HFF-Myc (cell line): ENCODE measurements at places on chromosomes 16 and 17.

DNA sequence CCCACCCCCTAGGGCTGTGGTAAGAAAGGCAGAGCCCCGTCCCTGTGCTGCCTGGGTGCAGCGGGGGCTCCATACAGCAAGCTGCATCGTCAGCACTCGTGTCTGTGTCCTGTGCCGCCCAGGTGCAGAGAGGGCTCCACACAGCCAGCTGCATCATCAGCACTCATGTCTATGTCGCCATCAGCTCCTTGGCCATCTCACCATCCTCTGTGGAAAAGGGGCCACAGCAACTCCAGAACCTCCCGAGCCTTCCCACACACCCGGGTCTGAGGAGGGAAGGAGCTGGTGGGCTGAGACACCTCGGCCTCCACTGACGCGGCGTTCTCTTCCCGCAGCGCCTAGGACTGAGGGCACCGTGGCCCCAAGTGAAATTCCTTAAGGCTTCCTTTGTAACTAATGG, 72.9 kb upstream of the CHMP6 start:
- no peak for DNase-seq

GRCh38 chr17:58084317-58084981, 1.2 kb downstream of the DYNLL2 start:
- DNase-seq: no peak

- DNase-seq: no peak
Observed at GRCh38 chr17:51472670-51473205, 212.4 kb downstream of the UTP18 start.

GRCh38 chr16:87789437-87790291, 23.9 kb upstream of the KLHDC4 start:
- DNase-seq: no peak

DNA sequence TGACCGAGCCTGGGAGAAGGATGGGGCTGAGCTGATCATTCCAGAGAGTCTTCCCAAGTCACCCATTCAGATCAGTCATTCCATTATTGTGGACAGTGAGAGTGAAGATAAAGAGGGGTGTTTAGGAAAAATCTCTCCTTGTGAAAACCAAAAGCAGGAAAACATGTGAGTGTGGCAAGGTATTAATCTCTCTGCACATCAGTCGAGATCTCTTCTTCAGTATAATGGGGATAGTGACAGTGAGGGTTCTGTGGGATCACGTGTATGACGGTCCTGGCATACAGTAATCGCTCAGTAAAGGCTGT, 35.4 kb downstream of the CHD9 start:
- no peak for DNase-seq

DNA sequence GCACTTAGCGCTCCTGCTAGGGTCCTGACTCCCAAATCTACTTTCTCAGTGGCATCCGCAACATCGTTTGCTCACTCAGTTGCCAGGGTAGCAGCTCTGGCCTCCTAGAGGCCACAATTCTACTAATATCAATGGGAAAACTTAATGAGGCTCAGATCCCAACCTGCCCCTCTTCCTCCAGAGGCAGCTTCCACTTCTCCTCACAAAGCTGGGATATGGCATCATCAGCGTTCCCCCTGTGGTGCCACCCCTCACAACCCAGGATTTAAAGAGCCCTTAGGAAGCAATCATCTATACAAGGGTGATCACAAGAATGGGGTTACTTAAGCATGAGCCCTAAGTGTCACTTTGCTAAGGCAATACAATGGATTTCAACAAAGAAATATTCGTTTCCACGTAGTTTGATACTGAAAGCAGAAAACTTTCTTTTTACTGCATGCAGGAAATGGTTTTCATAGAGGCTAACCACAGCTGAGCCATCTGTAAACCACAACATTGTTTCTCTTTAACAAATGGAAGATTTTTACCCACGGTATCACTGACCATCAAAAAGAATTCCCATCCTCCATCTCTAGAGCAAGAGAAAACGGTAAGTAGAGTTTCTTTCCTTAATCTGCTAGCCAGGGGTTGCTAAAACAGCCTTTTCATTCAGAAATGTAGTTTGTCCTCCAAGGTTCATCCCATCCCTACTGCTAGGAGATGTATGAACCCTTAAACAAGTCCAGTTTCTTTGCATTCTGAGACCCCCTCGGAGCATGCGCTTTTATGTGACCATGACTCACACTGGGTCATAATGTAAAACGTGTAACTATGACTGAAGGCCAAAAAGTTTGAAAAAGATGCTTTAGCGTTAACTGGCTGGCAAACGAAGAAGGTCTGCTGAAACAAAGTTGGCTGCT, 68.3 kb upstream of the BCAR1 start:
- DNase-seq: peak; percentile 67

DNA sequence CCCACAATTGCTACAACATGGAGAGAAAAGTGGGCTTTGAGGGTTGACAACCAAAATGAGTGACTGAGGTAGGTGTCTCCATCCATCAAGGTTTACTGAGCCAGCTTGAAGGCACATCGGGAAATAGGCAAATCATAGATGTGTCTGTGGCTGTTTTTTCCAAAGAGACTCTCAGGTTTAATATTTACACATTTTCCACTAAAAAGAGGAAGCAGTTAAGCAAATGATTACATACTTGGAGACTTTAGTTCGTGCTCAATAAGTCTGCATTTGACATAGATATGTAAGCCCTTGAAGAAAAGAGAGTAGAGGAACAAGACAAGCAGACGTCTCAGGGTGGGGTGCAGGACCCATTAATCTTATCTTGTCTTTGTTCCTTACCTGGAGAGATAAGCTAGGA, 148.9 kb upstream of the COX10 start:
- no peak for DNase-seq

DNA sequence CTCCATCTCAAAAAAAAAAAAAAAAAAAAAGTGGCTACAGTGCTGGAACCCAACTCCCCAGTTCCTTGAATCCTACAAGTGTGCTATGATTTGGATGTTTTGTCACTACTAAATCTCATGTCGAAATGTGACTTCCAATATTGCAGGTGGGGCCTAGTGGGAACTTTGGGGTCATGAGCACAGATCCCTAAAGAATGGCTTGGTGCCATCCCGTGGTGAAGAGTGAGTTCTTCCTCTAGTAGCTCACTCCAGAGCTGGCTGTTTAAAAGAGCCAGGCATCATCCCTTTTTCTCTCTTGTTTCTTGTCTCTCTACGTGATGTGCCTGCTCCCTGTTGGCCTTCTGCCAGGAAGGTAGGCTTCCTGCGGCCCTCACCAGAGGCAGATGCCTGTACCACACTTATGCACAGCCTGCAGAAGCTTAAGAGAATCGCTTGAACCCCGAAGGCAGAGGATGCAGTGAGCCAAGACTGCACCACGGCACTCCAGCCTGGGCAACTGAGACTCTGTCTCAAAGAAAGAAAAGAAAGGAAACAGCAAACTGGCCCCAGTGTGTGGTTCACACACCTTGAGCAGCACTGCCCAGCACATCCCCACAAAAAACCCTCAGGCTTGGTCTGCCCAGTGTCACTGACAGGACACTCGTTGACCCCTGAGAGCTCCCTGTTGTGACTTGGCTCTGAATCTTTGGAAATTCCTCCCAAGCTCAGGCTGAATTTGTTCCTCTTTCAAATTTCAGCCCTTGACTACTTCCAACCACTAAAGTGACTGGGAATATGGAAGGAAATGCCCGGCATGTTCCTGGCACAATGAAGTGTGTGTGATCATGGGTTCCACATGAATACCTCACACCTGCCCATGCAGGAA, 3.1 kb downstream of the MT1E start:
- DNase-seq: no peak

DNA sequence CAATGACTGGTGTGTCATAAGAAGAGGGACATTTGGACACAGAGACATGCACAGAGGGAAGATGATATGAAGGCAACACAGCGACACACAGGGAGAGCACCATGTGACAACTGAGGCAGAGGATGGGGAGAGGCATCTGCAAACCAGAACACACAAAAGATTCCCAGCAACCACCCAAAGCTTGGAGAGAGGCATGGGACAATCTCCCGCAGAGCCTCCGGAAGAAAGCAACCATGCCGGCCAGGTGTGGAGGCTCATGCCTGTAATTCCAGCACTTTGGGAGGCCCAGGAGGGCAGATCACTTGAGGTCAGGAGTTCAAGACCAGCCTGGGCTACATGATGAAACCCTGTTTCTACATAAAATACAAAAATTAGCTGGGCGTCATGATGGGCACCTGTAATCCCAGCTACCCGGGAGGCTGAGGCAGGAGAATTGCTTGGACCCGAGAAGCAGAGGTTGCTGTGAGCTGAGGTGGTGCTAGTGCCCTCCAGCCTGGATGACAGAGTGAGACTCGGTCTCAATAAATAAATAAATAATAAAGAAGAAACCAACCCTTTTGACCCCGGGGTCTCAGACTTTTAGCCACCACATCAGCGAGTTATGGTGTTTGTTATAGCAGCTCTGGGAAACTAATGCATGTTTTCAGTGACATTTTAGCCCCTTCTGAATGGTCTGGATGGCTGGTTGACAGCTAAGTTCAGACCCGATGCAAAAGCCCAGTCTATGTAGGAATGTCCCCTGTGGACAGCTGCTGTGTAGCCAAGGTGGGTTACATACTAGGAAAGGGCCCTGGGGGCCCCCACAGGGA, 13.8 kb upstream of the PLCG2 start:
- DNase-seq: no peak

DNA sequence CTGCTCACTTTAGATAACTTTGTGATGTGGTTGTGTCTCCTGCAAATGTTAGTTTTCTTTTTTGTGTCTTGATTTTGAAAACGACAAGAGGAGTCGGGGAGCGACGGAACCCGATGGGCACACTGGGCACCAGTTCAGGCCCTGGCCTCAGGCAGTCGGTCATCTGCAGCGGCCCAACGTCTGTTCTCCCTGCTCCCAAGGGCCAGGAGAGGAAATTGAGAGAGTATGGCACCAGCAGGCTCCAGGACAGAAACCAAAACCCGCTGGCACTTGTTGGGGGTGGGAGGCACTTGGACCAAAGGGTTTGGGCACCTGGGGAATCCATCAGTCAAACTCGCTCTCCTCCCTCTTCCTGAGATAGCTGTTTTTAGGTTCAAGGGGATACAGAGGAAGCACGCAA, 17.2 kb downstream of the RBFOX3 start:
- DNase-seq: no peak

- DNase-seq: no peak
Observed at GRCh38 chr17:81414756-81415516, 19.7 kb downstream of the BAHCC1 start.

GRCh38 chr16:10485698-10486382, 94.6 kb downstream of the EMP2 start:
- no peak for DNase-seq

DNA sequence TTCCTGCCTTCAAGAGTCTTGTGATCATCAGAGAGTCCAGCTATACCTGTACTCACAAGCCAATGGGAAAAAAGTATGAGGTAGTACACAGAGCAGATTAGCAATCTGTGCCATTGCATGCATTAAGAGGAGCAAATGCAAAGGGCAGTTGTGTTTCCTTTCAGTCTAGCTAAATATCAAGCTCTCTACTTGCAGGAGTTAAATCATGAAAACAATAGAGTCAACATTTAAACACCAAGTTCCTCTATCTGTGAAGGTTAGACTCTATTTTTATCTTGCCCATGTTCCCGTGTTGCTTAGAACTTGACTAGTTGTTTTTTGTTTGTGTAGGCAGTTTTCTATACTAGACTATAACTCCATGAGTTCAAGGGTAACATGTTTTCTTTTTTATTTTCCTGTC, 4.7 kb upstream of the FAM20A start:
- DNase-seq: no peak

GRCh38 chr17:58318627-58319172, 9.9 kb downstream of the TSPOAP1 start:
- DNase-seq: no peak

DNA sequence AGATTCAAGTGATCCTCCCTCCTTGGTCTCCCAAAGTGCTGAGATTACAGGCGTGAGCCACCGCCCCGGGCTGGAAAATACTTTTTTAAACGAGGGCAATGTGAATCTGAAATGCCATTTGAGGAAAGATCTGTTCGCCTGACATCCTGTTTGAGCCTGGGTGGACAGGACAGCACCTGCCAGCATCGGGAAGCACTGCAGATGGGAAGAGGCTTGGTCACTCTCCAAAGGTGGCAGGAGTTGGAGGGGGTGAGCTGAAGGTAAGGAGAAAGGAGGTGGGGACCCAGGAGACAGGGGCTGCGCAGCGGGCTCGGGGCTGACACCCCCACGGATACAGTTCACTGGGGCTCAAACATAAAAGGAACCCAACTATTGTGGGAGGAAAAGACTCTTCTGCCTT, 3.9 kb upstream of the BIRC5 start:
- no peak for DNase-seq

DNA sequence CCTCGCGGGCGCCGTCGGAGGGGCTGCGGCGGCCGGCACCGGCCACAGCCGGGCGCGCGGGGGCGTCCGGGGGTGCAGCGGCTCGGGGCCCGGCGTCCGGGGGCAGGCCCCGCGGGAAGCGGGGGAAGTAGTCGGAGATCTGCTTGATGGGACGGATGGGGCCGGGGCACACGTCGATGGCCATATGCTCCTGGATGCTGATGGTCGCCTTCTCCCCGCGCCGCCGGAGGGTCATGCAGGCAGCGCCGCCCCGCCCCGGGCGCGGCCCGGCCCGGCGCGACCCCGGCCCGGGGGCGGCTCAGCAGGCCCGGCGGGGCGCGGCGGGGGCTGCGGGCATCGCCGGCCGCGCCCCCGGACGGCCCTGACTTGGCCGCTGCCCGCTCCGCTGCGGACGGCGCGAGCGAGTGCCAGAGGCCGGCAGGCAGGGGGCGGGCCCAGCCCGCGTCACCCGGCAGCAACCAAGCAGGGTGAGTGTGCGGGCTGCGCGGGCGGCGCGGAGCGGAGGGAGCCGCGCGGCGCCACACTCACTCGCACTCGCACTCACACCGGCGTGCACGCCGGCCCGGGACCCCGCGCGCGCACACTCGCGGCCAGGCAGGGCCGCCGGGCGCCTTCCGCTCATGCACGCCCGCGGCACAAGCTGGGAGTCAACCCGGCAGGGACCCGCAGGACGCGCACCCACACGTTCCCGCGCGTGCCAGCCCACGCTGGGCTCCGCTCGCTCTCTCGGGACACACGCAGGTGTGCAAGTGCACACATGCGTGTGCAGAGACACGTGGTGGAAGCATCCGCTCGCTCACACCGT, at the start of gene DOC2B:
DOC2B (minus strand) TSS at position 406 of the 805 bp plus-strand sequence; CDS start at position 235, 171 bp downstream.
- no peak for DNase-seq

- DNase-seq: no peak
Observed at GRCh38 chr16:72137380-72138063, 34.4 kb downstream of the PMFBP1 start.

DNA sequence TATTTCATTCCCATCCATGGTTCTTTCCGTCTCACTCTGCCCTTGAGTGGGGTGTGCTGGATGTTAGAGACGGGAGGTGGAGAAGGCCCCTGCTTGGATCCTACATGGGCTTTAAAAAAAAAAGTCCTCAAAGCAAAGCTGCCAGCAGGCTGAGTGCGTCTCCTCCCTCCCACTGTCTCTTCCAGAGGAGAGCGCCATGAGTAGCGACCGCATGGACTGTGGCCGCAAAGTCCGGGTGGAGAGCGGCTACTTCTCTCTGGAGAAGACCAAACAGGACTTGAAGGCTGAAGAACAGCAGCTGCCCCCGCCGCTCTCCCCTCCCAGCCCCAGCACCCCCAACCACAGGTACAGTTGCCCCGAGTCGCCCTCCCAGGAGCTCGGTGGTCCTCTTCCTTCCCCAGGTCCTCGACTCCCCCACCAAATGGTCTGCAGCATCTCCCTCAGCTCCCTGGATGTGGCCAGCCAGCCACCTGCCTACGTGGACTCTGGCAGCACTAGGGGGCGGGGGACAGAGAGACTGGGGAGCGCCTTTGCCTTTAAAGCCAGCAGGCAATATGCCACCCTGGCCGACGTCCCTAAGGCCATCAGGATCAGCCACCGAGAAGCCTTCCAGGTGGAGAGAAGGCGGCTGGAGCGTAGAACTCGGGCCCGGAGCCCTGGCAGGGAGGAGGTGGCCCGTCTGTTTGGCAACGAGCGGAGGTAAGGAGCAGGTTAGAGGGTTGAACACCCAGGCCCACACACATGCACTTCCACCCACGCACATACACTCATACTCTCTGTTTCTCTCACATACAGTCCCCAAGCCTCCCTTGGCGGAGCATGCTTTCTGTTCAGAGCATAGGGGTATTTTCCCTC, 68.2 kb downstream of the PLD6 start:
- DNase-seq: no peak
